Mesenteric fat pad (tissue), 1 donor: ENCODE measurements at places on chromosomes 7 and 10. TPM values are rescaled to one million over a fixed set of nuclear protein-coding genes. Genes with fewer than 3 reads are reported as not detected.
A peak's percentile ranks its signal among the peaks of the same experiment; 100 is the strongest.

Gene OR2F1
- total RNA-seq = not detected

Gene IGFBP1
- not detected for total RNA-seq

GRCh38 chr10:17645621-17646345, 1.8 kb downstream of the STAM start:
- no peak for DNase-seq

GRCh38 chr7:116862951-116863670, 724 bp downstream of the CAPZA2 start:
- no peak for DNase-seq

DNA sequence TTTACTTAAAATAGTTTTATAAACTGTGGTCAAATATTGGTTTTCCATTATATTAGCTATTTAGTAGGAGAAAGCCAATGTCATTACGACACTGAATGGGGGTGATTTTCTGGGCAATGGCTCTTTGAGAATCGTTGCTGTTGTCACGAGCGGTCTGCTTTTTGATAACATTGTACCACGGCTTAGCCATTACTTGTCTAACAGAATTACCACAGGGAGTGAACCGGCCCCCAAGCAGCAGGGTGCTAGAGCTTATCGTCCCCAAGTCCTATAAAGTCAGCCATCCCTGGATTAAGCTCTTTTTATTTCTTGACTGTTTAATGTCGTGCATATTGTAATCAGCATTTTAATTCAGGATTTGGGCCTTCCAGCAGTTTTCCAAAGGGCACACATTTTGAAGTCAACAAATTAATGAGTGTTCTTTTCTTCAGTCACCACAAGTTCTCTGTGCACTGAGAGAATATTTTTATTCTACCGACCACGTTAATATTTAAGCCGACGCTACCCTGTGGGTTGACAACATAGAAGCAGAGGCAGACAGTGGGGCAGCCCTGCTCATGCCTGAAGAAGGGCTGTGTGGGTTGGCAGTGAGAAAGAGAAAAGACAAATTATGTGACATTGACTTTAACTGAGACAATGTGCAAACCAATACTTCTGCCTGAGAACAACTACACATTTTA, 125.8 kb downstream of the ICA1 start:
- DNase-seq = no peak

DNA sequence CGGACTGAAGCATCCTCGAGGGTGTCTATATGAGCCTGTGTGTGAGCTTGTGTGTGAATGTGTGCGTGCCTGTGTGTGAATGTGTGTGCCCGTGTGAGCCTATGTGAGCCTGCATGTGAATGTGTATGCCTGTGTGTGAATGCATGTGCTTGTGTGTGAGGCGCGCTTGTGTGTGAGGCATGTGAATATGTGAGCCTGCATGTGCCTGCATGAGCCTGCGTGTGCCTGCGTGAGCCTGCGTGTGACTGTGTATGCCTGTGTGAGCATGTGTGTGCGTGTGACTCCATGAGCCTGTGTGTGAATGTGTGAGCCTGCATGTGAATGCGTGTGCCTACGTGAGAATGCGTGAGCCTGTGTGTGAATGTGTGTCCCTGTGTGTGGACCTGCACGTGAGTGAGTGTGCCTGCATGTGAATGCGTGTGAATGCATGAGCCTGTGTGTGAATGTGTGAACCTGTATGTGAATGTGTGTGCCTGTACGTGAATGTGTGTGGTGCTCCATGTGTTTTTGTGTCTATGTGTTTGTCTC, 33.4 kb downstream of the PDGFA start:
- DNase-seq = peak; percentile 76

- peak; percentile 71 for DNase-seq
These were observed 112.7 kb downstream of the ARHGAP22 start for GRCh38 chr10:48492201-48492600.

DNA sequence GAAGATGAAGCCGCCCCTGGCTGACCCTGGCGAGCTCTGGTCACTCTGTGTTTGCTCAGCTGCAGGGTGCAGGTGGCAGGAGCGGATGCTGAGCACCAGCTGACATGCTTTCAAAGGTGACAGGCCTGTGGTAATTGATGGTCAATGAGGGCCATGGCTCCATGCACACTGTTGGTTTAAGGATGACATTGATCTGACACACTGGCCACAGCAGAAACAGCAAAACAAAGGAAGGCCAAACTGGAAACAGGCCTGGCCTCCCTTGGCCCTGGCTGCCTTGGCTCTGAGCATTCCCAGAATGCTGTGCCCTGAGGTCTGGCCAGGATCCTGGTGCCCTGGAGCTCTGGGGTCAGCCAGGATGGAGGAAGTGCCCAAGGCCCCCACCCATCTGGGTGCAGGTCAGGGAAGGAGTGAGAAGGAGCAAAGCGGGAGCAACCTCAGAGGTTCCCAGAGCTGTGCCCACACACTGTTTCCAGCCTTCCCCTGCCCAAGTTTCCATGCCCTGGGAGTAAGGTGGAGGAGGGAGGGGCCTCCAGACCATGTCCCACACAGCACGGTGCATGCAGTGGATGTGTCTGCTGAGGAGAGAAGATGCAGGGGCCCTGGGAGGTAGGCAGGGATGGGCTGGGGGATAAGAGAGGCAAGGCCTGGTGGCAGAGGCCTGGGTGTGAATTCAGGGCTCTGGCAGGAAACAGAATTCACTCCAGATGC, 302.2 kb downstream of the RPS24 start:
- DNase-seq = peak; percentile 86
